Pancreas (tissue), 10 donors: ENCODE measurements at places on chromosomes 2 and 18. TPM values are rescaled to one million over a fixed set of nuclear protein-coding genes. Genes with fewer than 3 reads are reported as not detected.
A peak's percentile ranks its signal among the peaks of the same experiment; 100 is the strongest.

DNA sequence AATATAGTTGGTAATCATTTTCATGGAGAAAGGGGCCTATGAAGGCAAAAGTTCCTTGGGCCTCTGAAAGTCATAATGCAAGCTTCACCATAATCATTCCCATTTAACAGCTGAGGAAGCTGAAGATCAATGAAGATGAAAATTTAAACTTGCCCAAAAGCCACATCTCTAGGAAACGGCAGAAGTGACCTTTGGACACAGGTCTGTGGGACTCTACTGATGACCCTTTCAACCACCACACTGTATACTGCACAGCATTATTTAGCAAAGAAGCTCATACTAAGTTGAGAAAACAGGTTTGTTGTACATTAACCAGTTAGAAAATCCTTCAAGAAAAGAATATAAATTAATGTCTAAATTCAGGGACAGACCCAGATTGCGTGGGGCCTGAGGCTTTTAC is 51.6 kb upstream of the ACTR3 start:
- DNase-seq: no peak

DNA sequence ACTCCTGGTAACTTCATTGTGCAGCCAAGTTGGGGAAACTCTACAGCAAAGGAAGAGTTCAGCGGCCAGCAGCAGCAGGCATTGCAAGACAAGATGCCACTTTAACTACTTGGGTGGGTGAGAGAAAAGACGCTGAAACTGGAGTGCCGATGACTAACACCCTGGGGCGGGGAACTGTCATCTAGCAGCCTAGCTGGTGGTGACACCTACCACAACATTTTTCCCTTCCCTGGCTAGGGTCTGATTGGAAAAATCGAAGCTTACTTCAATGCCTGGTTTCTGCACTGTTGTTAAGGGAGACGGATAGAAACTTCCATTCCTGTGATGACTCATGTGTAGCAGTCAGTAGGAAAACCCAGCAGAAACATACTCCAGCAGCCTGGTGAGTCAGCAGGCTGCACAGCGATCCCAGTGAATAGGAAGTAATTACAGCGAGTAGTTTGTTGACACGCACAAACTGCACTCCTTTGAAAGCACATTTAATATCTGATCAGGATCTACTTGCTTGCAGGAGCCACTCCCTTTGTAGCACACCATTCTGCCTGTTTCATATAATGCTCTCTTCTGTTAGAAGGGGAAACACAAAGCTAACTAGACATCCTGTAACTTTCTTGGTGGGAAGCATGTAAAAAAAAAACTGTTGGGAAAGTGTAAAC is 62.1 kb upstream of the MAPRE2 start:
- no peak for DNase-seq

DNA sequence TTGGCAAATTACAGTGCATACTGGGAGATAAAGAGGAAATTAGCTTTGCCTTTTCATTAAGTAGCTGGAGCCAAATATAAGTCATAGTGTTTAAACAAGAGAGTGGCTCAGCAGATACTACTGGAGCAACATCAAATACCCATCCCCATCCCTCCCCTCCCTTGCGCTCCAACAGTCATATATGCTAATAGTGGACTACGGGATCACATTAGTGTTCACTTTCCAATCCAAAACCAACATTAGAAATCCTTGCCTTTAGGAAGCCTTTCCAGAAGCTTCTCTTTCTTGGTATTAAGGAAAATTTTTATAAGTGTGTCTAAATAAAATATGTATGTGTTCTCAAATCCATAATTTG is 1669.3 kb downstream of the SUCLG1 start:
- DNase-seq: no peak

- peak; percentile 69 for DNase-seq
Observed at GRCh38 chr2:182668671-182669070, 47.4 kb upstream of the DNAJC10 start.

DNA sequence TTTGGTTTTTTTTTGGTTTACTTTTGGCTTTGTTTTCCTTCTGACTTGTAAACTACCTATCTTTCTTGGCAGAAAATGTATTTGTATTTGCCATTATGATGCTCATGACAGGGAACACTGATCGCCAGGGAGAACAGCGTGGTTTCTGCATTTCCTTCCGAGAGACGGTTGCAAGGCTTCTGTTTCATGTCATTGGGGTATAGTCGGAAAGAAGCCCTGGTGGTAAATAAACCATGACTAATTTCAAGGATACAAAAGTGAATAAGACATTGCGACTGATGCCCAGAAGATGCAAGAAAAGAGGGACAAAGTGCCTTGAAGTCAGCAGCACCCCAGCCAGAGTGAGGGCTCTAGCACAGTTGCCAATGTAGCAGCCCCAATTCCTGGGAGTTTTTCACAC is 4.2 kb upstream of the CAPN14 start:
- DNase-seq: no peak

- DNase-seq: no peak
Observed at GRCh38 chr18:23541349-23542093, 38.2 kb downstream of the RMC1 start.

DNA sequence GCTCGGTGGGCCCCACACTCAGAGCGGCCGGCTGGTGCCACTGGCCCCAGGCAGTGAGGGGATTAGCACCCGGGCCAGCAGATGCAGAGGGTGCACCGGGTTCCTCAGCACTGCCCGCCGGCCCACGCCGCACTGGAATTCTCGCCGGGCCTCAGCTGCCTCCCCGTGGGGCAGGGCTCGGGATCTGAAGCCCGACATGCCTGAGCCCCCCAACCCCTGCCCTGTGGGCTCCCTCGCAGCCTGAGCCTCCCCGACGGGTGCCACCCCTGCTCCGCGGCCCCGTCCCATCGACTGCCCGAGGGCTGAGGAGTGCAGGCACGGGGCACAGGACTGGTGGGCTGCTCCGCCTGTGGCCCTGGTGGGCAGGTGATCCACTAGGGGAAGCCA is 37.6 kb upstream of the TWSG1 start:
- DNase-seq: no peak

The APOB gene
- total RNA-seq: 0.03 TPM

The ANKRD36C gene
- 16.8 TPM for total RNA-seq

The CYP27A1 gene
- total RNA-seq: 3.6 TPM

The SPC25 gene
- total RNA-seq: 0.28 TPM

The NPC1 gene
- total RNA-seq: 13.5 TPM

The HJURP gene
- 0.58 TPM for total RNA-seq

The CRIM1 gene
- 28.0 TPM for total RNA-seq

The IL1R2 gene
- 1.4 TPM for total RNA-seq
